Mesothelial cell of epicardium (in vitro differentiated cells): ENCODE measurements at places on chromosomes 6 and 20.

DNA sequence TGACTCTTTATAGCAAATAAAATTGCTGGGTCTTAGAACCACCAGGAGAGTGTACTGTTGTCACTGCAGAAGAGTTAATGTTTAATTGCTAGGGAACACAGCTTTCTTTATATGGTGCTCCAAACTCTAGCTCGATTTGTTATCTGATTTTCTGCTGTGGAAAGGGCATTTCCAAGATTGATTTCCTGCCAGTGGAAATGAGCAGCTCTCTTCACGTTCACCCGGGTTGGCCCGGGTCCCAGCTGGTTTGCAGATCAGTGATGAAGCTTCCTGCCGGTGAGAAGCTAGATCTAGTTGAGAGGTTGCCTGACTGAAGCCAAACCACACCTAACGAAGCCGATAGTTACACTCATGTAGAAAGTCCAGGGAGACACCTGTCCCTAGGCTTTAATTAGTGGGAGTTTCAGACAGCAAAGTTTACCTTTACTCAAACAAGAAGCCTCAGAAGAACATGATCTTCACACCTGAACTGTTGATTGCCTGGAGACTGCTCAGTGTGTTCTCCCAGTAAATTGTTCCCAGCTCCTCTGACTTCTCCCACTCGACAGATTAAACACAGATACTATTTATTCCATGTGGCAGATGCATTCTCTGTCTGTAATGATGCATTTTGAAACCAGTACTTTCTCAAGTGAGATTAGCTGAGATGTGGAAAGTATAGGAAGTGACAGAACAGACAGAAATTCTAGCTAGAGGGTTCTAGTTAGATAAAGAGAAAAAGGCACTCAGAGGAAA lies 27.8 kb downstream of the PAQR8 start:
- DNase-seq: no peak
- peak overlapping the region; percentile 54 for H3K27ac ChIP-seq
- peaks cover 21% of the 10 kb centered on the region for H3K4me1 ChIP-seq

DNA sequence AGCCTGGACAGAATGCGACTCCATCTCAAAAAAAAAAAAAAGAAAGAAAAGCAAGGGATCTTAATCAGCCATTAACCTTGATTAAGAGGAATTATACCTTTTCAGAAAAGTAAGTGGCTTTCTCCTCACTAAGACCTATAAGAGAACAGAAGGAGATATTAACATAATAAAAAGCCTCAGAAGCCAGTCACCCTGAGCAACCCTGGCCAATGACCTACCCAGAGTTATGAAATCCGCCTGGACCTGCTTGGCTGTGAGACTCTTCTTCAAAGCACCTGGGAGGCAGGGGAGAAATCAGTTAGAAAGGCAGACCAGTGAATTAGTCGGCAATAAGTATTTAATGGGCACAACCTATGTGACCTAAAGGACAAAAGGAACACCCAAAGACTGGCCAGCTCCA lies 32.7 kb upstream of the C20orf203 start:
- no peak for DNase-seq
- no peaks in the 10 kb centered on the region for H3K27me3 ChIP-seq
- peaks cover 37% of the 10 kb centered on the region for H3K36me3 ChIP-seq
- no peak overlapping the region for H3K4me3 ChIP-seq
- H3K4me1 ChIP-seq: peaks cover 12% of the 10 kb centered on the region
- H3K27ac ChIP-seq: no peak overlapping the region

DNA sequence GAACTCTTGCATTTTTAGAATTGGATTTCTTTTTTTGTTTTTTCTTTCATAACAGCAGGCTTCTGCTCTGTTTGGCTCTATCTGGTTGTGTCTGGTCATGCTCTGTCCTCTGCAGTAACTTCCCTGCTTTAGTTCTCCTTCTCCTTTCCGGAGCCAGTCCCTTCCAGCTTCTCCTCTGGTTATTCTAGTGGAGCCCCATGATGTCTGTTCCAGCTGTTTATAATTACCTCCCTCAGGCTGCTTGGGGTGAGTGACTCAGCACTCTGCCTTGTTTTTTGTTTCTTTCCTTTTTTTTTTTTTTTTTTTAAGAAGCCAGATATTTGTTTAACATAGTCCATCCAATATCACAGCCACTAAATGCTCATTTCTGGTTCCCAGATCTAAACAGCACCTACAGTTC lies 409.6 kb downstream of the MAFB start:
- no peak overlapping the region for H3K4me3 ChIP-seq
- no peaks in the 10 kb centered on the region for H3K27me3 ChIP-seq
- DNase-seq: no peak
- H3K27ac ChIP-seq: peak overlapping the region; percentile 14

DNA sequence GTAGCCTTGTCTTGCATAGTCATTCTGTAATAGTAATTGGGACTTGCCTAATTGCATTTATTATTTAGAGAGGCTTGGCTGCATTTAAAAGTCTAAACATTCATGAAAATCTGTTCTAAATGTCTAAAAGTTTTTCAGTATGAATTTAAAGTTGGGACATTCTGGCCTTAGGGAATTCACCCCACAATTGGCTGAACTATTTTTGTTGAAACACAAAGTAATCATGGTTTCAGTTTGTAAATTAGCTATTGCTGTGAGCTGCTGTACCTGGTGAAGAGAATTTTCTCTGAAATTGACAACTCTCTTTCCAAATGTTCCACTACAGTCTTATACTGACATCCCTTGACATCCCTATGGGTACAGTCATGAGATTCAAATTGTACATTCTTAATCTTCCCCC lies 253.0 kb downstream of the FARS2 start:
- H3K4me1 ChIP-seq: peaks cover 3% of the 10 kb centered on the region
- peaks cover 3% of the 10 kb centered on the region for H3K36me3 ChIP-seq

DNA sequence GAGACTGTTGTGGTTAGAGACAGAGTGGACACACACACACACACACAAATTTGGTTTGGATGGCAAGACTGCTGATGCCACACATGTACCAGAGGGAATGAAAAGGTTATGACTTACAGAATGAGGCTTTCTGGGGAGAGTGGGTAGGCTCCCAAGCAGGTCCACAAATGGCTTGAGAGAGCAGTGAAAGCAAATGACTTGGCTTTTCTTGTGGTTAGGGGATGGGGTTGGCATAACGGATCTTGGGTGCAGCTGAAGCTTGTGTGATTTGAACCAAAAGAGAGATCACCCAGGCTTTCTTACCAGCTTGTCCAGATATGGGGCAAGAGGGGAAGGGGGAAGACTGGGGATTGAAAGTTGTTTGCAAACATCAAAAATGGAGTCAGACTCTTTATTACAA lies 73.9 kb upstream of the OLIG3 start:
- no peak overlapping the region for H3K27ac ChIP-seq
- H3K4me3 ChIP-seq: no peak overlapping the region
- H3K4me1 ChIP-seq: peaks cover 7% of the 10 kb centered on the region
- peaks cover 17% of the 10 kb centered on the region for H3K27me3 ChIP-seq

DNA sequence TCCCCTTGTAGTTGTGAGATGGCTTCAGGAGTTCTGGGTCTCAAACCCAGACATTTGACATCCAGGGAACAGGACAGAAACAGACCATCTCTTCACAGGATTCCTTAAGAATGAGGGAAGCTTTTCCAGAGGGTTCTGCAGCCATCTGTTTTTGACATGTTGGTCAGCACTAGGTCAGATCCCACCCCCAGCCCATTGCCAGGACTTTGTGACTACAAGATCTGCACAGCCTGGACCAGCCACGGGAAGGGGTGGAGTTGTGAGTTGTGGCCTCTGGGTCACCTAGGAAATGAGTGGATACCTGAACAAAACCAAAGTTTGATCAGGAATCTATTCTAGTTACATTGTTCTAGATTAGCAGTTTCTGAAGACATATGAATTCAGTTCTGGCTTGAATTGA lies 39.2 kb upstream of the SSTR4 start:
- DNase-seq: no peak
- H3K4me3 ChIP-seq: no peak overlapping the region
- peaks cover 12% of the 10 kb centered on the region for H3K27me3 ChIP-seq
- no peak overlapping the region for H3K27ac ChIP-seq
- H3K4me1 ChIP-seq: peaks cover 7% of the 10 kb centered on the region

GRCh38 chr6:100217225-100218012 lies 223.4 kb upstream of the MCHR2 start:
- no peaks in the 10 kb centered on the region for H3K36me3 ChIP-seq
- peaks cover 2% of the 10 kb centered on the region for H3K27me3 ChIP-seq
- no peak for DNase-seq
- no peak overlapping the region for H3K27ac ChIP-seq
- no peak overlapping the region for H3K4me3 ChIP-seq

GRCh38 chr6:135231469-135231844 lies 50.3 kb downstream of the MYB start:
- no peaks in the 10 kb centered on the region for H3K36me3 ChIP-seq
- no peak for DNase-seq
- H3K27me3 ChIP-seq: no peaks in the 10 kb centered on the region
- H3K27ac ChIP-seq: no peak overlapping the region
- H3K4me1 ChIP-seq: peaks cover 2% of the 10 kb centered on the region

- no peak overlapping the region for H3K4me3 ChIP-seq
- no peak for DNase-seq
- H3K4me1 ChIP-seq: peaks cover 2% of the 10 kb centered on the region
Observed at GRCh38 chr20:16520154-16520553, 53.1 kb downstream of the KIF16B start.

DNA sequence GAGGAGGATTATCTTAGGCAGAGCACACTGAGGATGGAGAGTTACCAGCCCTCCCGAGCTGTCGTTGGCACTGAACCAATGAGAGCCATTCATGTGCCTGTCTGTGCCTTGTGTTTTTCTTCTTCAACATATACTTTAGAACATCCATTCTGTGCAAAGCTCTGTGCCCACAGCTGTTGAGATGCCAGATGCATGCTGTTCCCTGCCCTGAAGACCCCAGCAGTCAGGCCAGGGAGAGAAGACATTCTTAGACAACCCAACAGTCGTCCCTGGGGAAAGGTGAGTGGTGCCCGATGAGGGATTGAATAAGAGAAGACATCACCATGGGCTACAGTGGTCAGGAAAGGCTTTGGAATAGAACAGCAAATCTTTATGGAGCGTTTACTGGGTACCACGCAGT lies 114.1 kb downstream of the NRN1 start:
- peak overlapping the region; percentile 87 for H3K4me3 ChIP-seq
- peaks cover 3% of the 10 kb centered on the region for H3K36me3 ChIP-seq
- no peak for DNase-seq

GRCh38 chr6:131652472-131652871 lies 15.4 kb downstream of the ENPP3 start:
- no peaks in the 10 kb centered on the region for H3K4me1 ChIP-seq
- H3K27me3 ChIP-seq: peaks cover 3% of the 10 kb centered on the region
- no peak overlapping the region for H3K27ac ChIP-seq
- no peak for DNase-seq

DNA sequence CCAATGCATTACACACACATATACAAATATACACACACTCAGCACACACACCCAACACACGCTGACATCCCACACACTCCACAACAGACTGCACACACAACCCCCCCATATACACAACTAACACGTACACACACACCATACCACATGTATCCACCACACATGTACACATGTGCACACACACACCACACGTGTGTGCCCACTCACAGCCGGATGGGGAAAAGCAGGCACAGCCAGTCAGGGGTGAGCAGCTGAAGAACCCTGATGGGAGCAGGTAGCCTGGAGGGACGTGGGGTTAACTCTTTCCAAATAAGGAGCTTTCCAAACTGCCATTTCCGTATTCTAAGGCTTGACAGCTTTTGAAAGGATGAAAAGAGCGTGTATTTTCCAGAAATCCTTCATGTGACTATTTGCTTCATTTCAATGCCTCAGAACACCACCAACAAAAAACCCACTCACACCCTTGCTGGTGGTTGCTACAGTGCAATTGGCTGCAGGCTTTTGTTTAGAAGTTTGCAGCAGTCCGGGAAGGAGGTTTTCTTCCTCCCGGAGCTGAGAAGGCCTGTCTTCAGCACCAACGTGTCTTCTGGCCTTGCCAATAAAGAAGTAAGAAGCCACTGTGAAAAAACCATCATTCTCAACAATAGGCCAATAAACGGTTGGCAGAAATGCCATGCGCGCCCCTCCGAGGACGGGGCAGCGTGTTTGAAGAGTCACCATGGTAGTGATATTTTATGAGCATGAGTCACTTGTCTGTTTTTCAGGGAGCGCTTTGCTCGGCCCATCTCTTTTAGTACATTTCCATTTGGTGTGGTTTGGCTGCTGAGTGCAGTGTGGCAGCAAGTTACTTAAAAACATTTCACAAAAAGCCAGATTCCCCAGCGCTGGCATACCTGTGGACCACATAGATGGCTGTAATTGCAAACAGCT lies 131.3 kb upstream of the GMDS start:
- H3K4me3 ChIP-seq: no peak overlapping the region
- DNase-seq: no peak
- H3K4me1 ChIP-seq: no peaks in the 10 kb centered on the region
- H3K27me3 ChIP-seq: no peaks in the 10 kb centered on the region

GRCh38 chr20:38061109-38061508 lies 27.6 kb downstream of the RPRD1B start:
- peaks cover 34% of the 10 kb centered on the region for H3K36me3 ChIP-seq
- no peaks in the 10 kb centered on the region for H3K27me3 ChIP-seq
- H3K27ac ChIP-seq: no peak overlapping the region
- no peak overlapping the region for H3K4me3 ChIP-seq
- DNase-seq: no peak

DNA sequence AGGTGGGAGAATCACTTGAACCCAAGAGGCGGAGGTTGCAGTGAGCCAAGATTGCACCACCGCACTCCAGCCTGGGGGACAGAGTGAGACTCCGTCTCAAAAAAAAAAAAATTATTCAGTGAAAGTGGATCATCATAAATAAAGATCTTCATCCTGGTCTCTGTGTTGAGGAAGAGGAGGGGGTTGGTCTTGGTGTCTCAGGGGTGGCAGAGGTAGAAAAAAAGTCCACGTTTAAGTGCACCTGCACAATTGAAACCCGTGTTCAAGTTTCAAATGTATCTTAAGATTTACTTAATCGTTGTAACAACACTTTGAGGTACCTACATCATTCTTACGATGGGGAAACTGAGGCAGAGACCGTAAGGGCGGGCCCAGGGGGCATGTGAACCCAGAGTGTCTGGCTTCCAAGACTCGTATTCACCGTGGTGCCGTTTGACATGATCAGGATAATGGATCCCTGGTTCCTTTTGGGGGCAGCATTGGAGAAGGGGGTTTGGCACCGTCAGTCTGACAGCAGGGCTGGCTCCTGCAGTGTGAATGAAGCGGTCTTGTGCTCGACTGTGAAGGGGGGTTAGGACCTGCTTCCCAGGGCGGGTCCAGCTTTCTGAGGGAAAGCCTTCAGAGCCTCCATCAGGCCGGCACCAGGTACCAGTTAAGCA lies 32.9 kb upstream of the ID1 start:
- H3K27ac ChIP-seq: peak overlapping the region; percentile 99
- no peak for DNase-seq
- H3K36me3 ChIP-seq: no peaks in the 10 kb centered on the region
- H3K4me3 ChIP-seq: peak overlapping the region; percentile 54
- H3K27me3 ChIP-seq: no peaks in the 10 kb centered on the region
- peaks cover 61% of the 10 kb centered on the region for H3K4me1 ChIP-seq

DNA sequence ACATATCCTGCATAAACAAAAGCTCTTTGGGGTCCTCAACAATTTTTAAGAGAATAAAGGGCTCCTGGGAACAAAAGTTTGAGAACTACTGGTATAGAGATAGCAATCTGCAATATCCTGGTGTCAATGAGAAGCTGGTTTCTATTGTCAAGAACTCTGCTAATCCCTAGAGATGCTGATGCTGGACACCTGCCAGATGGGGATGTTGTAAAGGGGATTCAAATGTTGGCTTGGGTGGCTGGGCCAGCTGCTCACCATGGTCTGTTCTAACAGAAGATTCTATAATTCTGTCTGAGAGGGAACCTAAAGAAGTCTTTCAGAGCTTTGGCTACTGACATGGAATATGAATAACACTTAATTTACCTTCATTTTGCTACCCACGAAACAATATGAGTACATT lies 137.8 kb downstream of the BTBD9 start:
- H3K4me1 ChIP-seq: peaks cover 19% of the 10 kb centered on the region
- H3K36me3 ChIP-seq: no peaks in the 10 kb centered on the region
- no peak overlapping the region for H3K4me3 ChIP-seq
- no peak overlapping the region for H3K27ac ChIP-seq
- no peaks in the 10 kb centered on the region for H3K27me3 ChIP-seq
